ENCODE measurements at places on chromosomes 7 and 10. TPM values are rescaled to one million over a fixed set of nuclear protein-coding genes. Genes with fewer than 3 reads are reported as not detected.
A peak's percentile ranks its signal among the peaks of the same experiment; 100 is the strongest.

NKX1-2 gene
- not detected for total RNA-seq

SLC13A1 gene
- not detected for total RNA-seq

NUTM2E gene
- total RNA-seq, result not detected

OLAH gene
- total RNA-seq, result 3.5 TPM

STEAP4 gene
- total RNA-seq, result not detected

TBX20 gene
- not detected for total RNA-seq

IDI2 gene
- total RNA-seq, result not detected

TMEM196 gene
- not detected for total RNA-seq

UTF1 gene
- 0.21 TPM for total RNA-seq

PLOD3 gene
- 34.4 TPM for total RNA-seq

ZNF777 gene
- 19.0 TPM for total RNA-seq

CPA1 gene
- total RNA-seq, result not detected

SPDYE9 gene
- not detected for total RNA-seq

- DNase-seq, result no peak
Observed at GRCh38 chr7:93337052-93337451, 104.9 kb downstream of the VPS50 start.

DNA sequence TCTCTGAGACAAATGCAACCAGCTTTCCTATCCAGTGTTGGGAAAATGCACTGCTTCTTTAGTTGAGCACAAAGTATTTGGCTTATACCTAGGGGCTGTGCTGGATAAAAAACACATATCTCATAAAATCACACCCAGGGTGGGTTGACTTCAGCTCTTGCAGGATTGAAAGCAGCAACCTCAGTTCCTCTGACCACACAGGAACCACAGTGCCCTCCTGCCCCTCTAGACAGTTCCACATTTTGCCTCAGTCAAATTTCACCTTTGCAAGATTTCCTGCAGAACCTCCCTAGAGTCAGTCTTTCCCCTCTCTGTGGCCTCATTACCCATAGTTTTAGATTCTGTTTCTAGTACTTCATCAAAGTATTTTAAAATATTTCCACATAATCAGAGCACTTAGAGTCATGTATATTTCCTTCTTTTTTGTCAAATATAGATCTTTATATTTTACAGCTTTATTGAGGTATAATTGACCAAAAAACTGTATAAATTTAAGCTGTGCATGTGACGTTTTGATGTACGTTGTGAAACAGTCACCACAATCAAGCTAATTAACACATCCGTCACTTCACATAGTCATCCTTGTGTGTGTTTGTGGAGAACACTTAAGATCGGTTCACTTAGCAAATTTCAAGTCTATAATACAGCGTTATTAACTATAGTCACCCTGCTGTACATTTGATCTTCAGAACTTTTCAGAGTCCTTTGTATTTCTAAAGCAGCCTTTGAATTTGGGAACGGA, 37.0 kb upstream of the EGR2 start:
- DNase-seq, result peak; percentile 69

GRCh38 chr7:155882596-155882995, 70.3 kb upstream of the SHH start:
- no peak for DNase-seq

- no peak for DNase-seq
Observed at GRCh38 chr10:124921261-124921660, 20.7 kb upstream of the ZRANB1 start.

- no peak for DNase-seq
Observed at GRCh38 chr7:133512560-133512959, 259.7 kb downstream of the EXOC4 start.

- DNase-seq, result no peak
Observed at GRCh38 chr10:91804126-91804510, 5.9 kb downstream of the TNKS2 start.

DNA sequence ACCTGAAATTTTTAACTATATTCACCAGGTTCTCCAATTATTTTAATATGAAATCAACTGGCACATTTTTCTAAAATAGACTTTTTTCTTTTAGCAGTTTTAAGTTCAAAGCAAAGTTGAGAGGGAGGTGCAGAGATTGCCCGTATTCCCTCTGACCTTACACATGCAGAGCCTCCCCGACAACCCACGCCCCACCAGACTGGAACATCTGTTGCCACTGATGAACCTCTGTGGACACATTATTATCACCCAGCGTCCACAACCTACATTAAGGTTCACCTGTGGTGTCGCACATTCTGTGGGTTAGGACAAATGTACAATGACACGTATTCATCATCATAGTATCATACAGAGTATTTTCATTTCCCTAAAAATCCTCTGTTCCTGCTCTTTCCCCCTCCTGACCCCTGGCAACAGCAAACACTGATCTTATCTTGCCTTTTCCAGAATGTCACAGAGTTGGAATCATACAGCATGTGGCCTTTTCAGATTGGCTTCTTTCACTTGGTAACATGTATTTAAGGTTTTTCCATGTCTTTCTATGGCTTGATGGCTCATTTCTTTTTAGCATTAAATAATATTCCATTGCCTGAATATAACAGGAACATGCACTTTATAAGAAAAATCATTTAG, 37.1 kb downstream of the COBL start:
- DNase-seq, result no peak

DNA sequence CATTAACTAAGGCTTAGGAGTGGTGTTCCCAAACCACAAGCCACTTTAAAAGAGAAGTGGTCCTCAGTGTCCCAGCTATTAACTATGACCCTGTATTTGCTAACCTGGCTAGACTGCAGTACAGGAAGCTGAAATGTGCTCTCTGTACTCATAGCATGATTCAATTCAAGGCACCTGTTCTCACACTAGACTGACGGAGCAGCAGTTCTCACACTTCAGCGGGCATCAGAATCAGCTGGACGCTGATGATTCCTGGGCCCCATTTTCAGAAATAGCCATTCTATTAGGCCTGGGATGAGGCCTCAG, 24.5 kb upstream of the MSRB2 start:
- no peak for DNase-seq

- DNase-seq, result no peak
Observed at GRCh38 chr7:95684037-95684436, 87.7 kb upstream of the PDK4 start.

DNA sequence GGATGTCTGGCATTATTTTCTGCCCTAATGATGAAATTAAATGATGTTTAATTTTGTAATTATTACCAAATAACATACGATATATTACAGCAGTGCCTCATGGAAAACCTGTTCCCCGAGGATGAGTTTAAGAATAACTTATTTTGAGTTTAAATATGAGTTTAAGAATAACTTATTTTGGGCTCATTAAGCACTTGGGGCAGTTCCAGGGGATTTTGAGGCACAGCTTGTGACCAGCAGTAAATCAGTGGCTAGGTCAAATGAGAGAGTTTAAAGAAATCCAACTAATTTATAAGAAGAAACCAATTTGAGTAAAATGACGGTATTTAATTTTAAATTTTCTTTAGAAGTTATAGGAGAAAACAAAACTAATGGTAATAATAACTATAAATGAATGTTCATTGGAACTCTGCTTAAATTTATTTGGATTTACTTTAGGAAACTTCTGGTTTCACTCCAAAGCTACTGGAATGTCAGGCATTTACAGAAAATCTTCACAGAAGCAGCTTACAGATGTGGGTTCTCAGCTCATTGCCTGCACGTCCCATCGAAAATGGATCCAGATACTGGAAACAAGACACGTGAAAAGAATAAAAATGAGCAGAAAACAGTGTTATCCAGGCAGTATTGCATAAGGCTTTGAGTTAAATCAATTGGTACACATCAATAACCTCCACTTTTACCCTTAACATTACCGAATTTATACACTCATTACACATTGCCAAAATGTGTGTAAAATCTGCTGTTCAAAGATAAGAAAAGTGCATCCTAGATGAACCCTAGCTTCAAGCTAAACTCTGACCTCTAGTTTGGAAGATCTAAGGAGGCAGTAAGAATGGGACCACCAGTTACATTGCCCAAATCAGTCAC, 784.5 kb upstream of the IGFBP3 start:
- no peak for DNase-seq

DNA sequence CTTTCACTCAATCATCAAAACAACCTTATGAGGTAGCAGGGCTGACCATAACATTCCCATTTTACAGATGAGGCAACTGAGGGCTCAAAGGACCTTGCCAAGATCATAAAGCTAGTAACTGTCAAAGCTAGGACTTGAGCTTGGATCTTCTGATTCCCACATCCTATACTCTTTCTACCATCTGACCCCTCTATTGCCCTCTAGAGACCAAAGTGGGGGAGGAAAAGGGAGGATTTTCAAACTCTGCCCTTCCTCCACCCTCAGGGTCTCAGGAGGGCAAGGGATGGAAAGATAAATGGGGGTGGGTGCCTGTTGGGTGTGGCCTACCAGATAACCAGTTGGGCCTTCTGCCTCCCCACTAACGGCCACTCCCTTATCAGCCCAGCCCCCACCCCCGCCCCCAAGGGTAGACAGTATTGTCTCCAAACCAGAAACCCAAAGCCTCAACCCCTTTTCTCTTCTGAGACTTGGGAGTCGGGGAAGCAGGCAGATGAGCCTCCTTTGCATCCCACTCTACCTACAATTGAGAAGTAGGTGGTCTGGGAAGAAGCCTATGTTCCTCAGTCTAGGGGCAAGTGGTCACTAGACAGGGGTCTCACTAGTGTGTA, 7.9 kb downstream of the LDB1 start:
- DNase-seq, result no peak

DNA sequence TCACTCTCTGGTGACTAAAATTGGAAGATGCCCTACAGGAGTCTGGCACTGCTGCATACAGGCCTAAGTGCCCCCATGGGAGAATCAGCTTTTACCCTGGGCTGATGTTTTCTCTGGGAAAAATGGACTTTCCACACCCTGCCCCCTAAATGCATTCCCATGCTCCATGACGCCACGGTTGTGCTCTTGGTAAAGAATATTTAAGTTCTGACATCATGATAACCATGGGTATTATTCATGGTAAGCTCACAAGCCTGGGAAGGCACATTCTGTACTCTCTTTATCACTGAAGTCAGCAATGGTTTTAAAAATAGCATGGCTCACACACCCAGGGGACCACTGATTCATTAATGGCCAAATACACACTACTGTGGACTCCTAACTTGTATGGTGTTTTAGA, 43.4 kb downstream of the HIPK2 start:
- DNase-seq, result no peak

DNA sequence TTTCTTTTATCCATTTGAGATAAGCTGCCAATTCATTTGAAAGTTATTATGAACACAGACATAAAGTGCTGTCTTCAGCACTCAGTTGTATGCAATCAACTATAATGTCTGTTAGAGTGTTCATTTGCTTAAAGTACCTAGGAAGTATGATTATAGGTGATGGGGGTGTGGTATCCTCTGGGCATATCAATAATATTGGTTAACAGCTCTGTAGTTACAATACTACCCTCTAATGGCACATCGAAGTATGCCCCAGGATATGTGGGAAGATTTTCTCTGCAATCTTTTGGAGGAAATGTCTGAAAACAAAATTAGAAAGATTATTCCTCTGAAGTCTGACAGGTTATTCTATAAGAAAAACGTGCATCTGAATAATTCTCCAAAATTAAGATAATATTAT, 429.7 kb downstream of the ARL4A start:
- no peak for DNase-seq

DNA sequence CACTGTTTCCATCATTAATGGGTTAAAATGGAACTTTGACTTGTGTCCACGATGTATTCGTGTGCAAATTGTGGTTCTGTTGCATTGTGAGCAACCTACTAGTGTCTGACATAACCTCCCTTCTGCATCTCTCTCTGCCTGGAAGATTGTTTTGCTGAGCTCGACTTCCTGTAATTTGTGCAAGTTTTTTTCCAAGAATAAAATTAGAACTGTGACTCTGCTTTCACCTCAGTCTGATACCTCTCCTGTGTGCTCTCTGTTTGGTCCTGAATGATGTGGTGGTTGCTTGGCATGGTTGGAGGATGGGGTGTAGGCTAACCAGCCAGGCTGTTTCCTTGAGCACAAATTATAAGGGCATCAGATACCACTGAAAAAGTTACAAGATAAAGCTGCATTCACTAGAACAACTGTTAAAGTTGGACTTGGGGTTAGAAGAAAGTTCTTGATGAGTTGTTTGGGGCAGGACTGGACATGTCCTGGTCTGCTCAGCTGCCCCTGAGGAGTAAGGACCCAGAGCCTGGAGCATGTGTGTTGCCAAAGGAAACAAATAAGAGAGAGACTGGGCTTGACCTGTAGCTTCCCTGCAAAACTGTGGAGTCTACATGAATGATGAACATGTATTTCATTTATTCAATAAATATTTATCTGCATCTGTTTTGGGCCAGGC, 1.9 kb upstream of the VOPP1 start:
- DNase-seq, result no peak

- peak; percentile 37 for DNase-seq
Observed at GRCh38 chr10:101778781-101779543, 3.0 kb upstream of the FGF8 start.

- DNase-seq, result no peak
Observed at GRCh38 chr10:114491933-114492332, 87.6 kb upstream of the AFAP1L2 start.
